ENCODE measurements at places on chromosomes 3 and 15.

- DNase-seq: no peak
Measured at GRCh38 chr15:100785181-100786138, 94.2 kb upstream of the ALDH1A3 start.

- no peak for DNase-seq
Measured at GRCh38 chr3:31106912-31107311, 212.5 kb upstream of the GADL1 start.

DNA sequence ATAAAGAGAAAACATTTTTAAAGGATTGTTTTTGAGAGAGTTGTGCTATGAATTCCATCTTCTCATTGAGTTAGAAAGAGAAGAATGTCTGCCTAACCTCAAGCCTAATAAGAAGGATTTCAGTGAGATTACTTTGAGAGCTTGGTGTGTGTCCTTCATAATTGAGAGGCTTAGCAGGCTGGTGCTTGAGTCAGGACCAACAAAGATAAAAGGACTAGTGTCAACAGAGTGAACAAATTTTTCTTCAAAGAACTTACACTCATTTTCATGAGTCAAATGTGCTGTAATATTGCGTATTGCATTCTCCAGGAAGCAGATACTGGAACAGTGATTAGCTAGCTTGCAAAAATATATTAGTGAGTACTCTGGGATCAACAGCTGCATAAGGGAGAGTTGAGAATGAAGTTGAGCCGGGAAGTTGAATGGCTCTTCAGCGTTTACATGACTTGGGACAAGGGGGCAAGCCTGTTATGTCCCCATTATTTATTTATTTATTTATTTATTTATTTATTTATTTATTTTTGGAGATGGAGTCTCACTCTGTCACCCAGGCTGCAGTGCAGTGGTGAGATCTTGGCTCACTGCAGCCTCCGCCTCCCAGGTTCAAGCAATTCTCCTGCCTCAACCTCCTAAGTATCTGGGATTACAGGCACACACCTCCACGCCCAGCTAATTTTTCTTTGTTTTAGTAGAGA lies 37.5 kb upstream of the SLITRK3 start:
- DNase-seq: no peak

DNA sequence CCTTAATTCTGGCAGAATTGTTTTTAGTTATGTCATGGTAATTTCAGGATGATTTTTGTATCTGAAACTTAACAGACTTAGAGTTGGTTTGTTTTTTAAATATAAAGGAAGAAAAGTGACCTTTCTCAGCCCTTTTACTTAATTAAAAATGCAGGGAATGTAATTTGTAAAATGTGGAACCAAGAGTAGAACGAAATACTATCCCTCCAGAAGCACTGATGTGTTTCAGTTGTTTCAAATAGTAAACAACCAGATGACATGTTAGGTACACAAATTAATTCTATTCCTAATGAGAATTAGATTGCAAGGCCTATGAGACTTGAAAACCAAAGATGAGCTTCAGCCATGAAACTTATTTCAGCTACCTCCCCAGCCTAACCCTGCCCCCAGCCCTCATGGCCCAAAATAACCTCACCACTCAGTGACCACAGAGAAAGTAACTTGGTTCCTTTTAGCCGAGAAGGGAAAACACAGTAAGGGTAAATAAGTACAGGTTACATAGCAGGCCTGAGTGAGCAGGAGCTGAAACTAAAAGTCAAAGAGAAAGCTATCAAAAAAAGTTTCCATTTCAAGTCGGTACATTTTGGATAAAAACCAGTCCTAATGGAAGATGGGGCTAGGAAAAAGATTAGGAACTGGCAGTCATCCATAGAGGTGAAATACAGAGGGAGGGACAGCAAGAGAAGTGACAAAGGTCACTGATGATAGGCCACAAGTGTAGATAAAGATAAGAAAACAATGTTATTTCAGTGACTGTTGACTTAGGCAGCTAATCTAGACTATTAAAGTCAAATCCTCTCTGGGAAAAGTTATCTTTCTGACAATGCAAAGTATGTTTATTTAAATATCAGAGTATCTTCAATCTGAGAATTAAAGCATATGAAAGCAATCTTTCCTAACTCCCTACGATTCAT lies 23.2 kb downstream of the SENP8 start:
- no peak for DNase-seq

DNA sequence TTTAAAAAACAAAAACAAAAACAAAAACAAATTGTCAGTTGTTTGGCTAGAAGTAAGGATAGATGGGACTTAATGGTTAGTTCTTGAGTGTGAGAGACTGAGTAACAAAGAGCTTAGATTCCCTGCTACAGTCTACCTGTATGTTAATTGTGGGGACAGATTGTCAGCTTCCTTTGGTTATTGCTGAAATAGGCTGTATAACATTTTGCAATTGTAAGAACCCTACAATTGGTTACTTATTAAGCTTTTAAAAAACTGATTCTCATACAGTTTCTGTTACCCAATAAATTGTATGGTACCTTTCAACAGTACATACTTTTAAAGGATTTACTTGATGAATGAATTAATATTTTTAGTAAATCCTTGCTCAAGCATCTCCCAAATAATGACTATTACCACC lies 35.3 kb downstream of the CLASP2 start:
- no peak for DNase-seq

GRCh38 chr3:110165753-110166152 lies 828.4 kb upstream of the DPPA4 start:
- no peak for DNase-seq

All from HCT116 (cell line).